ENCODE measurements at places on chromosomes 2 and 18. TPM values are rescaled to one million over a fixed set of nuclear protein-coding genes. Genes with fewer than 3 reads are reported as not detected.

DNA sequence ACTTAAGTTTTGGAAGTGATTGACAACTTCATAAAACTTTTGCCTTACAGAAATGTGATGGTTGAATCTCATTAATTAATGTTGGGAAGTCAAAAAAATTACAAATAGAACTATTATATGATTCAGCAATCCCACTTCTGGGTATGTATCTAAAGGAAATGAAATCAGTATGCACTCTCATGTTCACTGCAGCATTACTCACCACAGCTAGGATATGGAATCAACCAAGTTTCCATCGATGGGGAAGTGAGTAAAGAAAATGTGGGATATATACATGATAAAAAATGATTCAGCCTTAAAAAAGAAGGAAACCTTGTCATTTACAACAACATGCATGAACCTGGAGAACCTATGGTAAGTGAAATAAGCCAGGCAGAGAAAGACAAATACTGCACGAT lies 112.4 kb upstream of the WDR75 start:
- no peak for DNase-seq

GRCh38 chr2:240650254-240650965 lies 25.1 kb downstream of the GPR35 start:
- DNase-seq: no peak

GRCh38 chr2:21453723-21454450 lies 330.1 kb downstream of the TDRD15 start:
- no peak for DNase-seq

GRCh38 chr2:223549215-223549614 lies 52.9 kb downstream of the SCG2 start:
- no peak for DNase-seq

Gene GLB1L
- not detected for polyA plus RNA-seq

Gene CD302
- 2.4 TPM for polyA plus RNA-seq

Gene SERPINB2
- not detected for polyA plus RNA-seq

Gene GNLY
- 20,506 TPM for polyA plus RNA-seq

Measured in immature natural killer cell (primary cell).